ENCODE measurements at places on chromosomes 1 and 21.
A peak's percentile ranks its signal among the peaks of the same experiment; 100 is the strongest.

GRCh38 chr1:224922404-224923164, 6.9 kb upstream of the DNAH14 start:
- DNase-seq, result peak; percentile 21

DNA sequence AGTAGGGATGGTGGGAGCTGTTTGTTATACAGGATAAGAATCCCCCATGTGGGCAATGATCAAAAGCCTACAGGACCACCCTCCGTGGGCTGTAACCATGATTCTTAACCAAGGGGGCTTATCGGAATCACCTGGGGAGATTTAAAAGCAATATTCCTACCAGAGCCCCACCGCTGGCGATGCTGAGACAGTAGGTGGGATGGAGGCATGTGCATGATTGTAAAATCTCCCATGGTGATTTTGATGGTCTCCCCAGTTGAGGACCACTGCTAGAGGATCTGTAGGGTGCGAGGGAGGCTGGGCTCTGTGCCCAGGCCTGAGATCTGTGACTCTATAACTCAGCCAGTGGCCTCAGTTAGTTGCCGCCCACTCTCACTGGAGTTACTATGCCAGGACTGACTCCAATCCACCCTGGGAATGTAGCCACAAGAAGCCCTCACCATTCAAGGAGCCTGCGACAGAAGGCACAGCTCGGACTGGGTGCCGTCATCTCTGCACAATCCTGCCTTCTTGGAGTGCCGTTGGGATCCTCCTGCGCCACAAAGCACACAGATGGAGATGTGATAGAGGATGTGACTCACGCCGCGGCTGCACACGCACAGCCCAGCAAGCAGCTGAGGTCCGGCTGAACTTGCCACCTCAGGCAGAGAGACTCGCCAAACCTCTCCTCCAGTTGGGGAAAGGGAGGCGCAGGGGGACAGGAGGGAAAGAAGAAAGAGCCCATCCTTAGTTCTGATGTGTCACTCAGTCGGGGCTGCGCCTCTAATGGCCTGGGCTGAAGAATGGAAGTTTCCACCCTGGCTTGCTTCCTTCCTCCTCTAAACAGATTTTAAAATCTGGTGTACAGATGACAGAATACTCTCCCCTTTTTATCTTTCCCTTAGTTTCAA, 26.5 kb downstream of the AKNAD1 start:
- no peak for DNase-seq

- DNase-seq, result no peak
These were observed 21.2 kb downstream of the ARMH1 start for GRCh38 chr1:44695671-44696070.

DNA sequence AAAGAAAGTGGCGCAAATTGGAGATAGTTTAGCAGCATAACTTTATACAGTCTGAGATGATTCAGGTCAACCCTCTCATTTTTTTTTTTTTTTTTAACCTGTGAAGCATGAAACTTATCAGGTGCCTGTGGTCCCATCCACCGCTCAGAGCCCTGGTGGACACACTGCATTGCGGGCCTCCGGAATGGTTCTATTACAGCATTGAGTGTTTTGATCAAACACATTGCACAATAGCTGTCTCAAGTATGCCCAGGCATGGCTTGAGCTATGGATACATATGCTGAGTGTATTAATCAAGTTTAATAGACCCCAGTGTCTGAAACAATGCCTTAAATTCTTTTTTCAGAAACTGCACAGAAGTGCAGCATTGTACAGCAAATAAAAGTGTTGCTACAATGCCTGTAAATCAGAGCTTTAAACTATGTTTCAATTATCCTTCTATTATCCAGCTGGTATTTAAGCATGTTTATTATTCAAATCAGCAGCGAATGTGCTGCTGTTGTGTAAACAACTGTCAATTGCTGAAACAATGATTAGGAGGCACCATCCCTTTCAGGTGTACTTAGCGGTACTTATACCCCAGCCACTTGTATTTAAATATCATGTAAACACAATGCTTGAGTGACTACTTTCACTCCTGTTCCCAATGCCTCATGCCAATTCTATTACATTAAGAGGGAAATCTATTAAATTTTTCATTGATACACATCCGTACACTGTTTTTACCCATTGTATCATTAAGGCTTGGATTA, 456.6 kb downstream of the RPS6KC1 start:
- no peak for DNase-seq

GRCh38 chr1:20390589-20391331, 95.2 kb downstream of the CAMK2N1 start:
- DNase-seq, result no peak

DNA sequence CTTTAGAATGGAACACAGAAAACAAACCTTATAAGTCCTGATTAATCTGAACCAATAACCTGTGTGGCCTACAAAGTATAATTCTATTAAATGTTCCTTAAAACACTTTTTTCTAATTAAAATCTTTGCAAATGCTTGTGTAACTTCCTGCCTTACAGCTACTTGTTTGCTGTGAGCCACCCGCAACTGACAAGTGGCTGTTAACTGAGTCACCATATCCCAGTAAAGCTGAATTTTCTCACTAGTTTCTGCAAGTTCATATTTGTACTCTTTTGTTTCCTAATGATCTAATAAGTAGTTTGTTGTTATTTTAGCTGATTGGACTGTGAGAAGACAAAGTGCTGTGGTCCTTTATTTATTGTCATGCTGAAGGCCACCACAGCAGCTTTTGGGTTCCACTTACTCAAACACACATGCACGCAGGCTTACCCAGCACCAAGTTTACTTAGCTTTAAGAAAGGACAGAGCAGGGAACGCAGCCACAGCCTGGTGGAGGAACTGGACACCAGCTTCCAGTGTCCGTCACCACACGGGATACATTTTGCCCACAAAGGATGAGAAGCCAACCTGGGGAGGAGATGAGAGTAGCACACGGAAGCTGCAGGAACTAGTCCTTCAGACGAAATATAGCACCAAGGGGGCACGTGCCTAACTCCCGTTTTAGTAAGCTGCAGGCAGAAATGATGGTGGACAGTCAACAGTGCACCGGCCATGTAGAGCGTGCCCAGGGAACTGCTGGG, 47.8 kb downstream of the LCA5L start:
- DNase-seq, result no peak

DNA sequence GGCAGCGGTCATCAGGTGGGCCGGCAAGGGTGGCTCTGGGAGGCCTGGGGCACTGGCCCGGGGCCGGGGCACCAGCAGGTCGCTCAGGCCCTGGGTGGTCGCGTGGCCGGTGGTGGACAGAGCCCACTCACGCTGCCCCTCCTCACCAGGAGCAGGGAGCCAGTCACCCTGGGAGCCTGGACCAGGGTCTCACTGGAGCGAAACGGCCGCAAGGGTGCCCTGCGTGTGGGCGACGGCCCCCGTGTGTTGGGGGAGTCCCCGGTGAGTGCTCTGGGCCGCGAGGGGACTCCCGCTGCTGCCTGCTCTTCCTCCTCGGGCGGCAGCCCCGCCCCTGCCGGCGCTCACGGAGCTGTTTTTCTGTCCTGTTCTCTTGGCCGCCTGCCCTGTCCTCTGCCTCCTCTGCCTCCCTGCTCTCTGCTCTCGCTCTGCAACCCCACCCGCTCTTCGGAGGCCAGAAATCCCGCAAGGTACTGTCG, 23.5 kb downstream of the RNF223 start:
- no peak for DNase-seq

GRCh38 chr1:212680680-212681389, 18.8 kb downstream of the BATF3 start:
- DNase-seq, result no peak

- DNase-seq, result no peak
These were observed 85.7 kb upstream of the RALGPS2 start for GRCh38 chr1:178639326-178639725.

GRCh38 chr1:186155594-186155993, 219.5 kb downstream of the TPR start:
- peak; percentile 0 for DNase-seq

GRCh38 chr1:33093004-33093403, 12.1 kb downstream of the AZIN2 start:
- no peak for DNase-seq

DNA sequence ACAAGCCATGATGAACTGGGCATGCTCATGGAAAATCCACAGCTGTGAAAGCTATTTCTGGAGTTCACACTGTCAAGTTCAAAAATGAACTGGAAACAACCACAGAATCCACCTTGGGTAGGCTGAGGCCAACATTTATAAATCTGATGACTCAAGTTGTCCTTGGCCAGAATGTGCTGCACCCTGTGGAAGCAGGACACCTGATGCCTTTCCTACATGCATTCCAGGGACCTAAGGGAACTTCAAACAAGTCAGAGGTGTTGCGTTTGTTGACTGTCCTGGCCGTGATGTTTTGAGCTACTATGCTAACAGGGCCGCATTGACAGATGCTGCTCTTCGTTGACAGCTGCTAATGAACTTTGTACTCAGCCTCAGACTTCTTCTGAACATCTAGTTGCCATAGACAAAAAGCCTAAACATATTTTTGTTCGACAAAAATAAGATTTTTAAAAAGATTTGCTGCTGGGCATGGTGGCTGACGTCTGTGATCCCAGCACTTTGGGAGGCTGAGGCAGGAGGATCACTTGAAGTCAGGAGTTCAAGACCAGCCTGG, 127.9 kb upstream of the SLC45A1 start:
- no peak for DNase-seq

DNA sequence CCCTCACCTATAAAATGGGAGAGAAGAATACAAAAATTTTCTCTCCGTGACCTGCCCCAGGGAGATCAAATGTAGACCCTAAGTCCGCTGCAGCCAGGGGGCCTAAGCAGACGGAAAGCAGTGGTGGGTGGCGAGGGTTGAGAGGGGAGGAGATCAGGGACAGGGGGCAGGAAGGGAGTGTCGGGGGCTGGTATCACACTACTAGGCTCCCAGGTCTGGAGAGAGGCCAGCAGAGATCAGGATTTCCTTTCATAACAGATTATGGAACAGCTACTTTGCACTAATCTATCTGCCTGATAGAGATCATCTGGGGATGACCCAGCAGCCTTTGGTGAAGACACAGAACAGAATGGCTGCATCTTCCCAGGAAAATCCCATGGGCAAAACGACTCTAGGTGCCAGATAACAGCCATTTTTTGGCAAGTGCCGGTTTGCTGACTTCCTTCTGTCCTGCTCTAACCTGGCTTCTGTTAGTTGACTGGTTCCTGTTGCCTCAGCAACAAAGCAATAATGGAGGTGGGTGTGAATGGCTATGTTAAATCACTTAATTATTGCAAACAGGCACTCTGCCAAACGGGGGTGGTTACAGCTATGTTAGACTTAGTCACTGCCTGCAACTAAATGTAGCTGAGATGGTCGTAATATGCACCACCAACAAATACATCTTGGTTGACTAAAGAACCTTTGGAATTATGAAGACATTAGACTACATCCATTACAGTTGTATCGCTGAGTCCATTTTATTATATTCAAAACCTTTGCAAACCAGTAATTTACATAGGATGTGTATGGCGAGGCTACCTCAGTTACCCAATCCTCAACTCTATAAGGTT, 30.0 kb upstream of the EPS8L3 start:
- peak; percentile 69 for DNase-seq

DNA sequence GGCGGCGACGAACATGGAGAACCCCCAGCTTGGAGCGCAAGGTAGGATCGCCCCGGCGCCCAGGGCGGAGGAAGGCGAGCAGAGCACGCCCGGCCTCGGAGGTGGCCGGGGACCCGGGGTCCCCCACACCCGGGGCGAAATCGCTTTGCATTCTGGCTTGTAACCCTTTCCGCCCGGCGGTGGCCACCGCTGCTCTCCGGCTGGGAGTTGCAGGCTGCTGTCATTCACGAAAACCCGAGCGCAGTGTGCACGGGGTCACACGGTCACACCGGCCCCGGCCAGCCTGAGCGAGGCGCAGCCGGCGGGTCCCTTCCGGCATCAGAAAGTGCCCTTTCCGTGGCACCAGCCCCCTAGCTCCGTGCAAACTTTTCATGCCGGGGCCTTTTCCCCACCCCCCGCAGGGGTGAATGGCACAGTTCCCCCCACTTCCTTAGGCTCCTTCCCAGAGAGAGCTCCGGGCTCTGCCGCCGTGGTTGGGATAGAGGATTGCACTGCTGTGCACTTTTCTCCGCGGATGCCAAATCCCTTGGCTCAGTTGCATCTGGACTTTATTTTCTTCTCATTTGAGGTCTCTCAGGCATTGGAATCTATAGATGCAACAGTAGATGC, 802 bp downstream of the KAZN start:
- no peak for DNase-seq

DNA sequence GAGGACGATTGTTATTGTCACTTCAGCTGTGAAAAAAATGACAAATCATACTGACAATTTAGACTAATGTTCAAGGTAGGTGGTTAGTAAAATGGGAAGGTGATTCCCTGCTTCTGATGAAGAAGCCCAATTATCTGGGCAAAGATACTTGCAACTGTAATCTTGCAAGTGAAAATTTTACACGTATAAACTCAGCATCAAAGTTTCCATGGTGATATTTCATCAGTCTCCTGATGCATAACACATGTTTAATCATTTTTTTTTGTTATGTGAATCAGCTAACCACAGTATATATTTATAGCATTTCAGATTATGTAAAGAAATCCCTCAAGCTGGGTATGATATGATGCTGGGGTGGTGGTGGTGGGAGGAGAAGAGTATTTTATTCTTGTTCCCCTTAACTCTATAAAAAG, 16.4 kb upstream of the KCNK1 start:
- no peak for DNase-seq

DNA sequence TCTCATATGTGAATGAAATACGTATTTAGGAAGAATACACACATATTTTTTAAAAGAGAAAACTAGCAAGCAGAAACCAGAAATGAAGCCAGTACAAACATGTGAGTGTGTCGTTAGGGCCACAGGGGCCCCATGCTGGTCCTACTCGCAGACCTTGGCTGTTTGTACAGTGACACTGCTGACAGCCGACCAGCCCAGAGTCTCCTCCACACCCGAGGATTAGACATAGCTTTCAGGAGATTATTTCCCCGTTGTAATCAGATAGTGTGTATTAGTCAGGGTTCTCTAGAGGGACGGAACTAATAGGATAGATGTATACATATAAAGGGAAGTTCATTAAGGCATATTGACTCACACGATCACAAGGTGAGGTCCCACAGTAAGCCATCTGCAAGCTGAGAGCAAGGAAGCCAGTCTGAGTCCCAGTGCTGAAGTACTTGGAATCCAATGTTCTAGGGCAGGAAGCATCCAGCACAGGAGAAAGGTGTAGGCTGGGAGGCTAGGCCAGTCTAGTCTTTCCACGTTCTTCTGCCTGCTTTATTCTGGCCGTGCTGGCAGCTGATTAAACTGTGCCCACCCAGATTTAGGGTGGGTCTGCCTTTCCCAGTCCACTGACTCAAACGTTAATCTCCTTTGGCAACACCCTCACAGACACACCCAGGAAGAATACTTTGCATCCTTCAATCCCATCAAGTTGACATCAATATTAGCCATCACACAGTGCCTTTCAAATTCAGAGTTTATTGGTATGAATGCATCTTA, 51.2 kb downstream of the DIP2A start:
- no peak for DNase-seq

GRCh38 chr21:33136847-33137502, 67.0 kb downstream of the OLIG1 start:
- DNase-seq, result no peak

GRCh38 chr21:42474043-42474831, 21.8 kb downstream of the RSPH1 start:
- no peak for DNase-seq

DNA sequence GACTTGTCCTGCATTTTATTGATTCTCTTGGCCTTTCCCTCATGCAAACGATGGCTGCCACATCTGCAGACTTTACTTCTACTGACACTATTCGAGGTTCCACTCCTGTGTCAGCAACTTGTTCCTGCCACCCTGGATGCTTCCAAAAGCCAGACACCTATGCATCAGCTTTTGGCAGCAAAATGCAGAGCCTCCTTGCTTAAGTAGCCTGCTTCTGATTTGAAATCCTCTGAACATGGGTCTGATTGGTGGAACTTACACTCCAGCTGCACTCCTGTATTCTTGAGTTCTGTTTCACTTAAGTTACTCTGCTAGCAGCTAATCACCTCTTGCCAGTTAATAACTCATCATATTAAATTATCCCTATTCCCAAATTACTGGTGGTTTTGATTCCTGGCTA, 152.1 kb upstream of the FMN2 start:
- DNase-seq, result no peak

Measured in CD4-positive, alpha-beta T cell treated with Interleukin-21 for 1 hour (primary cell).